Central memory CD8-positive, alpha-beta T cell (primary cell): ENCODE measurements at places on chromosomes 1 and 21.
A peak's percentile ranks its signal among the peaks of the same experiment; 100 is the strongest.

DNA sequence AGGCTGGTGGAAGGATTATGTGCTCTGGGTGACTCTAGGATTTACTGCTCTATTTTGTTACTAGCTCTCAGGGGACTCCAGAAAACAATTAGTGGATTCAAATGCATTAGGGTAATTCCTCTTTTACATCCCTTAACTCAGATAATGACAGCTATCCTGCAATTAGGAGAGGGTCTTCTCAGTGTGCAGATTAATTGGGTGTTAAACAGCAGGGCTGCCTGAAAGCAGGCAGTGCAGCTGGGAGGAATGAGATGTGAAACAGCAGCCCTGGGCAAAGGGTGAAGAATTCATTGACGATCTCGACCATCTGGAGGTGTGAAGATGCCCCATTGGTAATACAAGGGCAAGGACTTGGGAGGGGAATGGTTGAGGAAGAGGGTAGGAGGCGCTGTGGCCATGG, 66.1 kb downstream of the HTR6 start:
- no peak overlapping the region for H3K4me3 ChIP-seq
- H3K4me1 ChIP-seq: no peaks in the 10 kb centered on the region
- no peak overlapping the region for H3K27ac ChIP-seq
- DNase-seq: no peak
- H3K36me3 ChIP-seq: peaks cover 3% of the 10 kb centered on the region

DNA sequence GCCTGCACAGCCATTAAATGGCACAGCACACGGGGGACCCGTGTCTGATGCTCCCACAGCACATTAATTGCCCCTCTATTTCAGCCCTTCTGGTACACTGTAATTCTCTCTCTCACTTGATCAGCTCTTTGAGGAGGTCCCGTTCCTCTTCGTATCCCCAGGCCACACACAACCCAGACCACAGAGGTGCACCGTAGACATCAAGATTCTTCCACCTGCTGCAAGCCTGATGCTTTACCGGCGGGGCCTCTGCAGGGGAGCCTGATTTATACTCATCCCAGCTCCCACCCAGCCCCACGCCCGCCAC, 759 bp downstream of the SMYD3 start:
- no peaks in the 10 kb centered on the region for H3K27me3 ChIP-seq
- peak overlapping the region; percentile 83 for H3K4me3 ChIP-seq
- H3K36me3 ChIP-seq: peaks cover 7% of the 10 kb centered on the region
- no peak for DNase-seq
- peaks cover 42% of the 10 kb centered on the region for H3K4me1 ChIP-seq

GRCh38 chr1:217660353-217661062, 29.4 kb downstream of the SPATA17 start:
- DNase-seq: no peak
- no peaks in the 10 kb centered on the region for H3K36me3 ChIP-seq
- H3K4me3 ChIP-seq: no peak overlapping the region
- peaks cover 8% of the 10 kb centered on the region for H3K27me3 ChIP-seq

GRCh38 chr1:209241487-209241886, 342.0 kb upstream of the CAMK1G start:
- H3K36me3 ChIP-seq: no peaks in the 10 kb centered on the region
- no peaks in the 10 kb centered on the region for H3K4me1 ChIP-seq
- peaks cover 32% of the 10 kb centered on the region for H3K27me3 ChIP-seq

GRCh38 chr21:35525443-35525842, 476.3 kb upstream of the RUNX1 start:
- H3K4me3 ChIP-seq: no peak overlapping the region
- peak overlapping the region; percentile 47 for H3K27ac ChIP-seq
- H3K4me1 ChIP-seq: peaks cover 33% of the 10 kb centered on the region
- H3K27me3 ChIP-seq: no peaks in the 10 kb centered on the region

GRCh38 chr1:212769459-212770167, 22.0 kb downstream of the NSL1 start:
- peaks cover 7% of the 10 kb centered on the region for H3K36me3 ChIP-seq
- H3K27me3 ChIP-seq: no peaks in the 10 kb centered on the region
- no peak overlapping the region for H3K4me3 ChIP-seq
- H3K27ac ChIP-seq: peak overlapping the region; percentile 67
- H3K4me1 ChIP-seq: peaks cover 58% of the 10 kb centered on the region
- DNase-seq: no peak

GRCh38 chr1:115969509-115969908, 6.8 kb upstream of the SLC22A15 start:
- H3K27ac ChIP-seq: no peak overlapping the region
- no peaks in the 10 kb centered on the region for H3K4me1 ChIP-seq
- DNase-seq: no peak
- H3K27me3 ChIP-seq: peaks cover 63% of the 10 kb centered on the region
- H3K36me3 ChIP-seq: no peaks in the 10 kb centered on the region
- no peak overlapping the region for H3K4me3 ChIP-seq

DNA sequence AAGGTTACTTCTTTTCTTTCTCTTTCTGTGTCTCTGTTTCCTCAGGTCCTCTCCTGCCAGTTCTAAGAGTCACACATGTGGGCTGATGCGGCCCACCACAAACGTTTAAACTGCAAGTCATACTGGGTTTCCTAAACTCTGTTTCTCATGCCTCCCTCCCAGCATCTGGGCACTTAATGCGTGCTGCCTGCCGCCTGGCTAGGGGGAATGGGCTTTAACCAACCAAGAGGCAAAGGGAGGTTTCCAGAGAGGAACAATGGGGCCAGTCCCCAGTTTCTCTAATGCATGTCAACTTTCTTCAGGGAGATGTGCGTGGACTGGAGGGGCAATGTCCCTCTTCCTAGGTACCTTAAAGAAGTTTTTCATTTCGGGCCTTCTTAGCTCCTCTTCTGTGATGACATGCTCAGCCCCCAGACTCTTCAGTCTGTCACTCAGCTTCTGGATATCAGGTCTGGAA, 19.9 kb upstream of the SRSF4 start:
- H3K36me3 ChIP-seq: peaks cover 4% of the 10 kb centered on the region
- H3K27ac ChIP-seq: no peak overlapping the region
- no peaks in the 10 kb centered on the region for H3K27me3 ChIP-seq

DNA sequence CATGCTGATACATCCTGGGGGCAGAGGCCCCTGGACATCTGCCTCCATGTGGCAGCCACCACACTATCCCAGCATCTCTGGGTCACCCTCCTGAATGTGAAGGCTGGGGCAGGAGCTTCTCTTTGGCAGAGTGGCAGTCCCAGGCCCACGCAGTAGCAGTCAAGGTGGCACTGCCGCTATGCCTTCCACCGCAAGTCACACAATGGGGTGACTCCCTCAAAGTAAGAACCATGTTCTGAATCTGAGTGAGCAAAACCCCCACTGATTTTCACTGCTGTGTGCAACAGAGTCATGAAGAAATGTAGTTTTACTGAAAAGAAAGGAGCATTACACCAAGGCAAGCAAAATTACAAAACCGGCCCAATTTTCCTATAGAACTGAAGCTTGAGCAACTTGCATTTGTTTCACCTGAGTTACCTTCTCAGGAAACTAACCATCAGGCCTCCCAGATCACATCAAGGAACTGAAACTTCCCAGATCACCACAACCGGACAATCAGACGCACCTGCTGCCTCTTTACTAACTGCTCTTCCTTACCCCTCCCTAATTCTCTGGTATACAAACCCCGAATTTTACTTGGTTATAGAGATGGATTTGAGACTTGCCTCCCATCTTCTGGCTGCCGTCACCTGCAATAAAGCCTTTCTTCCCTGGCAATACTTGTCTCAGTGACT, 102.6 kb downstream of the PCP4 start:
- no peaks in the 10 kb centered on the region for H3K4me1 ChIP-seq
- no peaks in the 10 kb centered on the region for H3K27me3 ChIP-seq
- no peaks in the 10 kb centered on the region for H3K36me3 ChIP-seq
- no peak for DNase-seq
- H3K27ac ChIP-seq: no peak overlapping the region
- H3K4me3 ChIP-seq: no peak overlapping the region

GRCh38 chr21:35648512-35648911, 411.8 kb downstream of the SETD4 start:
- H3K36me3 ChIP-seq: no peaks in the 10 kb centered on the region
- DNase-seq: no peak
- no peaks in the 10 kb centered on the region for H3K4me1 ChIP-seq
- no peak overlapping the region for H3K27ac ChIP-seq
- H3K4me3 ChIP-seq: no peak overlapping the region
- peaks cover 71% of the 10 kb centered on the region for H3K27me3 ChIP-seq
